ENCODE measurements at places on chromosomes 3 and 15.

DNA sequence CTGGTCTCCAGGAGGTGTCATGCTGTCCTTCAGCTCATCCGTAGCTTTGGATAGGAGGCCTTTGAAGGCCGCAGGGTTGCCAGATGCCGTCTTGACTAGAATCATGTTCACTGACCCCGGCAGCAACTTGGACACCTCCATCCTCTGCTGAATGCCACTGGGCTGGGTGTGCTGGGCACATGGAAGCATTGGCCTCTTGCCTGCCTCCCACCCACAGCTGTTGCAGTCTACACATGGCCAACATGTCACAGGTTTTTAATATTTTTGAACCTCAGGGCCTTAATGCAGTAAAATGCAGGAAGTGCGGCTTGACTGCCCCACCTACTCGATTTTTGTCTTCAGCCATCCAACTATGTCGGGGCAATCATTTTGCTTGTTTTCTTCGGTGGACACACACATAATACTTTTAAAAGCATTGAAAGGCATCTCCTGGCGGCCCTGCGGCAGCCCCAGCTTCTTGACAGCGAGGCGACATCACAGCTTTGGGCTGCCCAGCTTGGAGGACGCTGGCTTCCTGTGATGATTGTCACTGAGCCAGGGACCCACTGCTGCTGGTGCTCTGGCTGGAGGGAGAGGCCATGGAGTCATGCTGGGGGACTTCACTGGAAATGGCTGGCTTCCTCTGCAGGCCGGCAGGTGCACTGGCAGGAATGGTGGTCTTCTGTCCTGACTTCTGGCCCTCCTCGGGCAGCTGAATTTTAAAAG lies 31.6 kb upstream of the ACAD9 start:
- DNase-seq: no peak

DNA sequence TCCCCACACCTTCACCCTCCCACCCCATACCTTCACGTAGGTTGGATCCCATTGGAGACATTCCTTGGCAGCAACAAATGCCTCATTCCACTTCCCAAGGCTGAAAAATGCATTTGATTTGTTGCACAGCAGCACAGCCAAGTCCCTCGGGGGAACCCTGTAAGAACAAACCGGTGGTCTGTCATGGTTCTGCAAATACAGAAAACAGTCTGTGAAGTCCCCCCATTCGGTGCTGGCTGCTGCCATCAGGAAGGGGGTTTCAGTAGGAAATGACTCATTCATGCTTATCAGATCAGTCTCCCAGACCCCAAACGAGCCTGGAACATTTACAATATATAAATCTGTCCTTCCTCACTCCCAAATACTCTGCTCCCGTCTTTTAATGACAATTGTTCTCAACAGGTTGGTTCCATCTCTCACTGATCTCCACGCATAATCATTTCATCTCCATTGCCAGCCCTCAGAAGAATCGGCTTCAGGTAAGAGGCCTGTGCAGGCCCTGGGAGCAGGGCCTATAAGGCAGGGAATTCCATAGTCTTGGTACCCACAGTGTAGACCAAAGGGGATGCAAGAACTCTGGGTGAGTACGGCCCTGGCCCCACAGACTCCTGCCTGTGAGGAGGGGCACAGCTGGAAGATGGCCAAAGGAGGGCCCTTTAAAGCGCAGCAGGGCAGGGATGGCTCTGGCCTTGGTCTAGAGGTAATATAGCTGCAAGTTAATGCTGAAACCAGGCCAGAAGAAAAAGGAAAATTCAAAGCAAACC lies 41.6 kb downstream of the TRANK1 start:
- no peak for DNase-seq

GRCh38 chr3:155673421-155673820 lies 71.5 kb downstream of the PLCH1 start:
- DNase-seq: no peak

- DNase-seq: no peak
Observed at GRCh38 chr3:112000966-112001365, 2.2 kb downstream of the TAGLN3 start.

- no peak for DNase-seq
Observed at GRCh38 chr15:74555192-74555591, 14.2 kb downstream of the ARID3B start.

DNA sequence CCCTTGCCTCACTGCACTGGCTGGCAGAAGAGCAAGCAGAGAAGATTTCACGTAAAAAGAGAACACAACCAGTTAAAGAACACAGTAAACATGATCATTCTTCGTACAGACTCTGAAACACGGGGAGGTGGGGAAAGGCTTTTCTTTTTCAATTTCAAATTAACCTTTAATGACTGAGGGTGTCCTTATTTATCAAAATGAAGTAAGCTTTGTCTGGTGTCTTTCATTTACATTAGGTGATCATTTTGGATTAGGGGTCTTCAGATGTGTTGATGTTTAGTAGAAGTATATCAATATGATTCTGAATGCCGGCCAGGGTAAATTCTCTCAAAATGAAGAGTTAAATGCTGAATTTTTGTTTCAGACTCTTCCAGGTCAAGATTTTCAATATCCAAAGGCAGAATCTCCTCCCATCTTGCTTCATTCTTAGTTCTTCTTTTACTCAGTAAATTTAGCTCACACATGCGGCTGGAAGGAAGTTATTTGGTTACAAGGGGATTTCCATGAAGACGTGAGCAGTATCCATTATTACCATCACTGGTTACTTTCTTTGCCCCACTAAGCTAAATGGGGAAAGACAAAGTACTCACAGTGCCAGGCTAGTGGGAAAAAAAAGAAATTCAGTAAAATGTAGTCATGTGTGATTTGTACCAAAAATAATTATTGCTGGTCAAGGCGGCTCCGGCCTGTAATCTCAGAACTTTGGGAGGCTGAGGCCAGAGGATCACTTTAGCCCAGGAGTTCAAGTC lies 272.2 kb upstream of the NR2F2 start:
- no peak for DNase-seq

DNA sequence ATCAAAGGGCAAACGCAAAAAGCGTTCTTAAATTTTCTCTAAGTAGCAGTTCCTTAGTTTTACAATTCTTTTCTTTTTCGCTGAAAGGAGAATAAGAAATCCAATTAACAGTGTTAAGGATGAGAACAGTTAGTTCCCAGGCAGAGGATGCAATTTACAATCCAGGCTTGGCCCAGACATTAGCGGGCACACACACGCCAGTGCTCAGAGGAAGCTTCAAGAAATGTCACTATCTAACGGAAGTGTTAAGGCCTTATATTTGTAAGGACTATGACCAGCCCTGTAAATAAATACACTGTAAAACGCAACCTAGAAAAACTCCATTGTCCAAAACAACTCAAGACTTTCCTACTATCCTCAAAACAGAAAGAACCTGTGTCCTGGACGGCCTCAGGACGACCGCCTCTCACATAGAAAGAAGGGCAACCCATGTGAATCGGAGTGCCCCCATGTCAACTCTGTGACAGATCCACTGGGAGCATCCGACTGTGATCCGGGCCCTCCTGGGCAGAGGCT lies 1.3 kb downstream of the ACAP2 start:
- DNase-seq: peak; percentile 65

DNA sequence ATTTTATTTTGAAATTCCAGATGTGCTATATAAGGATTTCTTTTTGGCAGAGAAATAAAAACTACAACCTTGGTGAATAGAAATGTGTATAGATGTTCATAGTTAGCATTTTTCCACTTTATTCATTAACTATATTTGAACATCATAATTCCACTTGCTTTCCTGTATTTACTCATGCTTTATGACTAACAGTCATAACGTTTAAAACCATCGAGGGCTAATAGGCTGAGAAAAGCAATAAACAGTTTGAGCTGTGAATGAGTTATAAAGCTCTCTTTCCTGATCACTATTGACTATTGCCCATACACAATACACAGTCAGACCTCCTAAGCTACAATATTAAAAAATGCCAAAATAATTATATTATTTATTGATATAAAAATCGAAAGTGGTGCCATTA lies 502.1 kb upstream of the RASGRP1 start:
- no peak for DNase-seq

DNA sequence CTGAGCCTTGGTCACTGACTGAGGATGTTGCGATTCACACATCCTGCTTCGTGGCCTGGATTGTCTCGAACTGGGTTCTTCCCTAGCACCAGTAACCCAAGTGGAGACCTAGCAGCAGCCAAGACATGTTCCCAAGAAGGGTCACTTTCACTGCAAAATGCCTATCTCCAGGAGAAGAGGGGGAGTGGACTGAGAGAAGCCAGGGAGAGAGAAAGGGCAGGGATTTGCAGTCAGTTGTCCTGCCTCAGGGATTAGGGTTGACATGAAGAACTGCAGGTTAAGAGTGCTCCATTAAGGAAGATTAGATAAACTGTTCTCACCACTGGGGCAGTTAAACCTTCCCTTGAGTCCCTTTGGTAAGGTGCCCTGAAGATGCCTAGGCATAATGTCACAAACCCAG lies 5.7 kb upstream of the CD276 start:
- DNase-seq: no peak

- no peak for DNase-seq
Observed at GRCh38 chr3:4376499-4376898, 73.3 kb downstream of the SETMAR start.

- peak; percentile 87 for DNase-seq
Observed at GRCh38 chr3:99925584-99926230, 108.0 kb downstream of the CMSS1 start.

GRCh38 chr15:36970522-36970921 lies 129.8 kb downstream of the MEIS2 start:
- peak; percentile 46 for DNase-seq

DNA sequence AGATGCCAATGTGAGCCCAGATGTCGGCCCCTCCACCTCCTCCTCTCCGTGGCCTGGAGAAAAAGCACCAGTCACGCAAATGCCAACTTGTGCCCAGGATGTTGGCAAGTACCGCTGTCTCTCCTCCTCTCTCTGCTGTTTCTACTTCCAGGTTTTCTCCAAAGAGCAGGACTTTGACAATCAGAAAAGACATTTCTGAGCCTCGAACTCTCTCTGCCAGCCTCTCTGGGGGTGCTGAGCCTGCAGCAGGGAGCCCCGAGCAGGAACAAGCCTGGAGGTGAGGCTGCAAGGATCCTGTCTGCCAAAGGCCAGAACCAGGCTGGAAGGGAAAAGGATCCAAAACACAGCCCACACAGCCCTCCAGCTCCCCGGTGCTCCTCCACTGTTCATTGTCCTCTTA lies 89.7 kb downstream of the SEC22A start:
- no peak for DNase-seq

DNA sequence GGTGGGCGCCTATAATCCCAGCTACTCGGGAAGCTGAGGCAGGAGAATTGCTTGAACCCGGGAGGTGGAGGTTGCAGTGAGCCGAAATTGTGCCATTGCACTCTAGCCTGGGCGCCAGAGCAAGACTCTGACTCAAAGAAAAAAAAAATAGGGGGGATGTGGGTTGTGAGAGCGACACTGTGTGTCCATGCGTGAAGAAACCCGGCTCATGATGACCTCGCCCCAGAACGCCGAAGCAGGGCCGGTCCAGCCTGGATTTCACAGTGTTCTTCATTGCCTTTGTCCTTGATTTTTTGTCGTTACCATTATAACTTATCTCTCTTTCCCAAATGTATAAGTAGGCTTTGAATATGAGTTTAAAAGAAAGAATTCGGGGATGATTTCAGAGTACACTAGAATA lies 128.7 kb downstream of the PGPEP1L start:
- no peak for DNase-seq

GRCh38 chr3:188476935-188477334 lies 323.0 kb downstream of the LPP start:
- DNase-seq: no peak

DNA sequence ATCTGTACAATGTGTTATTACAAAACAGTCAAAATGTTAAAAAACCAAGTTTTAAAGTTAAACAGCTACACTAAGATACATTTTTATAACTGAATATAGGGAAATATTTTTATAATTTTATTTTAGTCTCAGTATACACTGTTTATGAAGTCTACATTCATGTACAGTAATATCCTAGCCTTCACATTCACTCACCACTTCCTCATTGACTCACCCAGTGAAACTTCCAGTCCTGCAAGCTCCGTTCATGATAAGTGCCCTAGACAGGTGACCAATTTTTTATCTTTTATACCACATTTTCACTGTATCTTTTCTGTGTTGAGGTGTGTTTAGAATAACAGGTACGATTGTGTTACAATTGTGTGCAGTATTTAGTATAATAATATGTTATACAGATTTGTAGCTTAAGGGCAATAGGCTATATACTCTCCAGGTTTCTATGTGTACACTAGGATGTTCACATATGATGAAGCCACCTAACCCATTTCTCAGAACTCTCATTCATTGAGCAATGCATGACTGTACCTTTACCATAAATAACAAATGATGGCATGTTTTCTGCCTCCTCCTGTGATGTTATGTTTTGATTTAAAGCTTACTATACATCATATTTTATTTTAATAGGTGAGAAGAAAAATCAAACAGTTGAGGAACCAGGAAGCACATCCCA lies 388.4 kb upstream of the NDN start:
- DNase-seq: no peak

DNA sequence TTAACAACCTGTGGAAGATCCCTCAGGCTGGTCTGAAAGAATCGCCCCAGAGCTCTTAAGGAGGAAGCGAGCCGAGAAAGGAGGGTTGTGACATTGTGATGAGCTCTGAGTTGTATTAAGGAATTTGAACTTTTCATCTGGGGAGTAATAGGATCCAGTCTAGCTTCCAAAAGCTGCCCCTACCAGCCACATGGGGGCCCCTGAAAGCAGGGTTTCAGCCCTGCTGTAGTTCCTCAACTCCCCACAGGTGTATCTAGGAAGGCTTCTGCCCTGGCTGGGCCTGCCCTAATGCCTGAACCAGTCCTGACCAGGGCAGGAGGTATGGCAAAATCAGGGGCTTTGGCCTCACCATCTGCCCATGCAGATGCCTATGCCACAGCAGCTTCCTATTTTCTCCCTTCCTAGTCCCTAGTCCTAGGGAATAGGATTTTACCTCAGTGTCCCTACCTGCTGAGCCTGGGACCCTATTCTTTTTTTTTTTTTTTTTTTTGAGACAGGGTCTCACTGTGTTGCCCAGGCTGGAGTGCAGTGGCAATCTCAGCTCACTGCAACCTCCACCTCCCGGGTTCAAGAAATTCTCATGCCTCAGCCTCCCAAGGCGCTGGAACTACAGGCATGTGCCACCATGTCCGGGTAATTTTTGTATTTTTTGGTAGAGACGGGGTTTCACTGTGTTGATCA lies 5.0 kb upstream of the AP3S2 start:
- peak; percentile 84 for DNase-seq

Measured in DMS53 (cell line).